Stimulated activated CD4-positive, alpha-beta T cell treated with anti-CD3 and anti-CD28 coated beads, Interleukin-2, amount 100 ng/mL, for 24 hours (primary cell): ENCODE measurements at places on chromosomes 6 and 20.

- no peak for DNase-seq
These were observed 178.6 kb downstream of the PDE7B start for GRCh38 chr6:136030131-136030530.

DNA sequence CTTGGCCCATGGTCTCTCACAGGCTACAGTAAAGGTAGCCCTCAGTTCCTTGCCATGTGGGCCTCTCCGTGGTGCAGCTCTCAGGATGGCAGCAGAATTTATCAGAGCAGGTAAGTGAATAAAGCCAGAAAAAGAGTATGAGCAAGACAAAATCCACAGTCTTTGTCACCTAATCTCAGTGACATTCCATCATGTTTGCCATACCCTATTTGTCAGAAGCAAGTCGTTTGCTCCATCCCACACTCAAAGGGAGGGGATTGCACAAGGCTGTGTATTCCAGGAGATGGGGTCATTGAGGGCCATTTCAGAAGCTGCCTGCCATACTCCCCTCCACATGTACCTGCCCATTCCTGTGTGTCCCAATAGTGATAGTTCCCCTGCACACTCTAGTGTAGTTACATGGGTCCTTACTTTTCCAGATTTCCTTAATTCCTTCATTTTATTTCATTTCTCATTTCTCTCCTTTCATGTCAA lies 24.2 kb downstream of the ISM1 start:
- no peak for DNase-seq

- no peak for DNase-seq
These were observed 33.7 kb upstream of the TENT5A start for GRCh38 chr6:81786150-81786549.

DNA sequence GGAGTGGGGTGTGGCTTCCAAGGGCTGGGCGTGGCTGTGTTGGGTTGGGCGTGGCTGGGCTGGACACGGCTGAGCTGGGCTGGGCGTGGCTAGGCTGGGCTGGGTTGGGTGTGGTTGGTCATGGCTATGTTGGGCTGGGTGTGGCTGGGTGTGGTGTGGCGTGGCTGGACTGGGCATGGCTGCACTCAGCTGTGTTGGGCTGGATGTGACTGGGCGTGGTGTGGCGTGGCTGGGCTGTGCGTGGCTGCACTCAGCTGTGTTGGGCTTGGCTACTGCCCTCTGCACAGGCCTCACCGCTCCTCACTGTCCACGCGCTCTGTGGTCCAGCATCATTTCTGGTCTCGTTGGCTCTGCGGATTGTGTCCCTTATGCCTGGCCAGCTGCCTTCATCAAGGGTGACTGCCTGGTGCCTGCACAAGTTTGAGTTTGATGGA lies 43.5 kb upstream of the SLCO4A1 start:
- DNase-seq: peak; percentile 24

- DNase-seq: no peak
These were observed 931.5 kb upstream of the EPHA7 start for GRCh38 chr6:94350833-94351232.

DNA sequence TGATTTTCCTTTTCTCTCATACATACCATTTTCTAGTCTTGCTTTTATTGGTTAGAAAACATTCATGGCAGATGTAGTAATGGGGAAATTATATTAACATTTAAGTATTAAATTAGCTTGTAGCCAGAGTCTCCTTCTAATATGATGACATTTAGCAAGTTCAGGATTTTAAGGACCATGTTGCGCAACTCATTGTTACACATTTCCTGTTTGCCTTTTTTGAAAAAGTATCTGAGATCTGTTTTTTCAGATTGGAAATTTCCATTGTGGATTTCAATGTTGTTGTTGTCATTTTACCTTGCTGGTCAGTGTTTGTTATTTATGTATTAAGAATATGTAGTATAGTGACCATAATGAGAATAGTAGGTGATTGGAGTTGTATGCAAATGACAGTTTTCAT lies 38.7 kb downstream of the CDKAL1 start:
- DNase-seq: no peak
